Smooth muscle cell of trachea (primary cell): ENCODE measurements at places on chromosomes 4 and X. TPM values are rescaled to one million over a fixed set of nuclear protein-coding genes. Genes with fewer than 3 reads are reported as not detected.

Gene LRIT3
- total RNA-seq: 0.15 TPM in 1 of 2 replicates, not detected in the other

Gene ART3
- not detected in 2 replicates for total RNA-seq

Gene UGT2A1
- total RNA-seq: not detected in 2 replicates

Gene SPOCK3
- 0.17 and 0.44 TPM in 2 replicates for total RNA-seq

Gene RTL9
- 0.17 and 0.29 TPM in 2 replicates for total RNA-seq

Gene MAGEA10
- total RNA-seq: not detected in 2 replicates
